Esophagus muscularis mucosa (tissue), 4 donors: ENCODE measurements at places on chromosomes 7 and 10. TPM values are rescaled to one million over a fixed set of nuclear protein-coding genes. Genes with fewer than 3 reads are reported as not detected.

DNA sequence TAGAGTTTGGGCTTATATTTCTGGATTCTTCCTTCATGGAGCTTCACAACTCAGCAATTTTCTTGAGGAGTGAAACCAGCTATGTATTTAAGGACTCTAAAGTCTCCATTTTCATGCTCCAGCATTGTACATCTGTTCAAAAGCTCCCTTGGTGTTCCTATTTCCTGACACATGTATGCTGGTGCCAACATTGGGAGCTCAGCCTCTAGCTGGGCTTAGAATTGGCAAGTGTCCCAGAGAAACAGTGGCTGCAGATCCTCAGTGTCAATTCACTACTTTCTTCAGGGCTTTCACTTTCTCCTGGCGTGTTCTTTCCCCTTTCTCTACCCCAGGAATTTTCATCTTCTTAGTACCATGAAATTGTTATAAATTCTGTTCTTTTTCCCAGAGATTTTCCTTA is 103.1 kb downstream of the ZNF467 start:
- no peak overlapping the region for H3K4me3 ChIP-seq
- H3K4me1 ChIP-seq: peaks cover 12% of the 10 kb centered on the region
- no peaks in the 10 kb centered on the region for H3K36me3 ChIP-seq
- no peak for DNase-seq
- no peaks in the 10 kb centered on the region for H3K27me3 ChIP-seq

The SPDYE2B gene
- total RNA-seq: not detected

DNA sequence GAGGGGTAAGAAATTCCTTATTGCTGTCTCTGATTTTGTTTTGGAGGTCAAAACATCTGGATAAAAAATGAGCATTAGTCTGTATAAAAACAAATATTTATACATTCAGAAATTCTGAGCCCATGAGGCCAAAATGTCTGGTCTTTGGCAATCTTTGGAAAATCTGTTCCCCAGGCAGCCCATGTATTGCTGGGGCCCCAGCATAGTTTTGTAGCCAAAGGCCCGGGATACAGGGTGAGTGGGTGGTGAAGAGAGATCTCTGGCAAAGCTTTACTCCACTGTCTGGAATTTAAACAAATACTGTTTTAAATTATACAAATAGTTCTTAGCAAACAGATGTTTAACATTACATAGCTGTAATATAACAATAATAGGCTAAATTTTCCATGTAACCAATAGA is 134.7 kb upstream of the GALNT17 start:
- no peaks in the 10 kb centered on the region for H3K27me3 ChIP-seq
- no peaks in the 10 kb centered on the region for H3K4me1 ChIP-seq
- no peak overlapping the region for H3K27ac ChIP-seq

GRCh38 chr10:100908378-100908777 is 4.4 kb upstream of the SLF2 start:
- H3K27me3 ChIP-seq: no peaks in the 10 kb centered on the region
- no peaks in the 10 kb centered on the region for H3K36me3 ChIP-seq
- no peak overlapping the region for H3K27ac ChIP-seq

DNA sequence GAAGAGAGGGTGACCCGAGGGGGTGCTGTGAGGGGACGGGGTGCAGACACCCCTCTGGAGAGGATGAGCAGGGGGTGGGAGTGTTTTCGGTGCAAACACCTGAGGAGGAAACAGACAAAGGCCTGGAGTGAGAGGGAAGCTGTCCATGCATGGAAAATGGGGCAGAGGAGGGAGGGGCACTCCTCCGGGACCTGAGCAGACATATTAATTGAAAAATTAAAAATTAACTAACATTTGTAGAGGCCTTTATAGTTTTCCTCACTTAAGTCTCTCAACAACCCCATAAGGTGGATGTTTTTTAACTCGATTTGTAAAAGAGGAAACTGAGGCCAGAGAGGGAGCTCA is 1.2 kb downstream of the VPS37D start:
- DNase-seq: no peak
- H3K4me3 ChIP-seq: peak overlapping the region; percentile 64
- H3K27me3 ChIP-seq: no peaks in the 10 kb centered on the region

DNA sequence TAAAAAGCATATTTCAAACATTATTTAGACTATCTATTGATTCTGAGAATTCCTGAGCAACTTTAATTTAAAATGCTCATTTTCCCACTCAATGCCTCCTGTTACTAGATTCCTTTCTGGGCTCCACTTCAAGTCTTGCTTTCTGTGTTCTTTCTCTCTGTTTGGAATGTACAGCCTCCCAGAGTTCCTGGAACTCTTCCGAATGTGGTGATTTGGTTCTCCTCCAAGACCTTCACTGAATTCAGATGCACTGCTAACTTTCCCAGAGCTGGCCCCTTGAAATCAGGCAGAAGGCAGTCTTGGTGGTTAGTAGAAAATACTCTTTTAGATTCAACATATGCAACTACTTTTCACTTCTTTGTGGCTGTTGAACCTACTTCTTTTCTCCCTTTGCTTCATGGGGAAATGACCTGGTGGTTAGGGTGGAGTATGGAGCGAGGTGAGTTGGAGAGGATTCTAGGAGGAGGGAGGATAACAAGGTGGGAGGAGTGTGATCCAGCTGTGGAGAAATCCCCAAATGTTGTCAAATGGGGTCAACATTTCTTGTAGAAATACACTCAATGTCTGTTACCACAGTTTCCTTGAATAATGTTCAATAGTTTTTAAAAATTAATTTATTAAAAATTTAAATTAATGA is 27.9 kb upstream of the CCDC7 start:
- H3K27ac ChIP-seq: peak overlapping the region; percentile 74
- H3K36me3 ChIP-seq: no peaks in the 10 kb centered on the region

DNA sequence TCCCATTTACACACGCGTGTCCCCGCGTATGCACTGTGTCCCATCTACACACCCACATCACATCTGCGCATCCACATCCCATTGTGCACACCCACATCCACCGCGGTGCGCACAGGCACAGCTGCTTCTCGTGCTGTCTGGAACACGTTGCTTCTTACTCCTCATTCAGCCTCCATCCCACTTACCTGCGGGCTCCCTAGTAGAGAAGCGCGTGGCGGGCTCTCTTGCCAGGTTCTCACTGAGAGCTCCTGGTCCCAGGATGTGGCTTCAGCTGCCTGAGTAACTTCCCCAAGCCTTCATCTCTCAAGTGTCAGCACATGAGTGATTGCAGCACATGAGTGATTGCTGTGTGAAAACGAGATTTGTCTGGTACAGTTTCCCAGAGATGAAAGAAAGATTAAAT is 117.8 kb downstream of the TRRAP start:
- H3K27me3 ChIP-seq: no peaks in the 10 kb centered on the region
- no peak overlapping the region for H3K27ac ChIP-seq
- H3K4me3 ChIP-seq: no peak overlapping the region

The AP1S1 gene
- total RNA-seq: 30.2 TPM

GRCh38 chr10:126207313-126207771 is 180.9 kb downstream of the ADAM12 start:
- no peak for DNase-seq
- no peak overlapping the region for H3K4me3 ChIP-seq
- H3K27ac ChIP-seq: no peak overlapping the region
- H3K36me3 ChIP-seq: no peaks in the 10 kb centered on the region
- no peaks in the 10 kb centered on the region for H3K4me1 ChIP-seq

GRCh38 chr10:104344219-104344618 is 6.0 kb upstream of the ITPRIP start:
- H3K27me3 ChIP-seq: no peaks in the 10 kb centered on the region
- no peak overlapping the region for H3K27ac ChIP-seq
- no peak overlapping the region for H3K4me3 ChIP-seq
- peaks cover 18% of the 10 kb centered on the region for H3K4me1 ChIP-seq
- H3K36me3 ChIP-seq: no peaks in the 10 kb centered on the region
- DNase-seq: peak; percentile 47

DNA sequence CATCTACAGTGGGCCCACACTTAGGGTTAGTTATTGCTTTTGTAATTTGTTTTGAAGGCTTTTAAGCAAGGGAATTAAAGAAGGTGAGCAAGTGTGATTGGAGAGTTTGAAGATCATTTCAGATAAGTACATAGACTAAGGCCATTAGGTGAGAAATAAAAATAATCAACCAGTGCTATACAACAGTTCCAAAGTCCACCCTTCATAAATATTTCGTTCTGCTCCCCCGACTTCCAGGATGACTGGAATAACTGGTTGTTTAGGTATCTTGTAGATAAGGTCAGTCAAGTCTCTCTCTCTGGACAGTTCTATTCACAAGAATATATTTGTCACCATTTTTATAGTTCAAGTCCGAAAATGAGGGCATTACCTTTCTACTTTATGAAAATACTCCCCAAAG is 98.0 kb upstream of the MBL2 start:
- H3K36me3 ChIP-seq: no peaks in the 10 kb centered on the region
- H3K4me1 ChIP-seq: no peaks in the 10 kb centered on the region
- no peaks in the 10 kb centered on the region for H3K27me3 ChIP-seq
- H3K27ac ChIP-seq: no peak overlapping the region
- H3K4me3 ChIP-seq: no peak overlapping the region

The PAPOLB gene
- total RNA-seq: 0.32 TPM

- DNase-seq: peak; percentile 85
- no peaks in the 10 kb centered on the region for H3K4me1 ChIP-seq
- H3K27me3 ChIP-seq: no peaks in the 10 kb centered on the region
- H3K4me3 ChIP-seq: no peak overlapping the region
- H3K36me3 ChIP-seq: no peaks in the 10 kb centered on the region
Observed at GRCh38 chr10:126844406-126844805, 60.8 kb upstream of the DOCK1 start.

DNA sequence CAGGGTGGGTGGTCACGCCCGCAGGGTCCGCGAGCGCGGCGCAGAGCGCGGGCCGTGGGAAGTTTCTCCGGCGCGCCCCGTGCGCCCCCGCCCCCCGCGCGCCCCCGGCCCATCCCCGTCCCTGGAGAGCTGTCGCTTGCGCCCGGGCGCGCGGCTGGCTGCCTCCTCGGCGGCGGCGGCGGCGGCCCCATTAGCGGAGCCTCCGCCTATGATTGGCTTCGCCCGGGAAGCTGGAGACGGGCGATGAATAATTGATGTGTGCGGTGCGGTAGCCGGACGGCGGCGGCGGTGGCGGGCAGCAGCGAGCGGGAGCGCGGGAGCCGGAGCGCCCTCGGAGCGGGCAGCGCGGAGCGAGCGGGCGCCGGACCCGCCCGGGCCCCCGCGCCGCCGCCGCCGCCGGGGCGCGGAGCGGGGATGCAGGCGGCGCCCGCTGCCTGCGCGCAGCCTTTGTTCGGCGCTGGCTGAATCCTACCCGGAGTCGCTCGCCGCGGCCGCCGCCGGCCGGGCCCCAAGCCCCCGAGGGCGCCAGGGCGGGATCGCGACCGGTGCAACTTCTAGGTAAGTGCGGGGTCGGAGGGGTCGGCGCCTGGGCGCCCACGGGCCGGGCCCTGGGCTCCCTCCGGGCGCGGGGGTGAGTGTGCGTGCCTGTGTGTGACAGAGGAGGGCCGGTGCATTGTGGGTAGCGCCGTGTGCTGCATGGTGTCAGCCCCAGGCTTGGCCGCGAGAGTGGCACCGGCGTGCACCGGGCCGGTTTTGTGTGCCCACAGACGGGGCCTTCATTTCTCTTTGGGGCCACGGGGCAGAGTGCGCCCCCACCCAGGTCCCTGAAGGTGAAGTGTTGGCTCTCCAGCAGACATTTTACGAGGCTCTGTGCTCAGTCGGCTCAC is 103.8 kb upstream of the PPIF start:
- H3K27me3 ChIP-seq: no peaks in the 10 kb centered on the region
- no peak for DNase-seq
- no peaks in the 10 kb centered on the region for H3K36me3 ChIP-seq

GRCh38 chr7:106812027-106812643 is 52.9 kb upstream of the PIK3CG start:
- no peaks in the 10 kb centered on the region for H3K36me3 ChIP-seq
- H3K4me1 ChIP-seq: no peaks in the 10 kb centered on the region
- no peak overlapping the region for H3K4me3 ChIP-seq
- no peak for DNase-seq

The FGL2 gene
- total RNA-seq: 316 TPM

The HOXA5 gene
- 13.7 TPM for total RNA-seq
